IMR-90 (cell line): ENCODE measurements at places on chromosomes 3 and 15.

- peak; percentile 30 for DNase-seq
Observed at GRCh38 chr15:29813009-29813408, 9.3 kb downstream of the TJP1 start.

GRCh38 chr3:108918866-108919265 lies 34.8 kb downstream of the GUCA1C start:
- no peak for DNase-seq

DNA sequence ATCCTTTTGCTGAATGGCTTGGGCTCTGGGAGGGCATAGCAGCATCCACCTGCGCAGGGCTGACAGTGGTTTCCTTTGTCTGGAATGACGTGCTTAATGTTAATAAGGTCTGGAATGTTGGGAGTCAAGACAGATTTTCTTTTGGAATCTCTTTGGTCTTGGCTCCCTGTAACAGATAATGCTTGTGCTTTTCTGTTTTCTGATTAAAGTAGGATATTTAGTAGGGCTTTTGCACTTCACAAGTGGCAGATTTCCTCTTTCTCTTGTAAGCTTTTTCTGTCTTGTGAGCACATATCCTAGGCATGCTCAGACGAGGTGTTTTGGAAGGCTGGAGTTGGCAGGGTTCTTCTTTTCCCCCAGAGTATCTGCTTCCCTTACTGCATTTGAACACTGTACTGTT lies 189.6 kb downstream of the GHSR start:
- peak; percentile 34 for DNase-seq

- no peak for DNase-seq
Observed at GRCh38 chr3:112137781-112138180, 4.7 kb upstream of the GCSAM start.

- no peak for DNase-seq
Observed at GRCh38 chr3:36820083-36820482, 55.7 kb upstream of the DCLK3 start.

DNA sequence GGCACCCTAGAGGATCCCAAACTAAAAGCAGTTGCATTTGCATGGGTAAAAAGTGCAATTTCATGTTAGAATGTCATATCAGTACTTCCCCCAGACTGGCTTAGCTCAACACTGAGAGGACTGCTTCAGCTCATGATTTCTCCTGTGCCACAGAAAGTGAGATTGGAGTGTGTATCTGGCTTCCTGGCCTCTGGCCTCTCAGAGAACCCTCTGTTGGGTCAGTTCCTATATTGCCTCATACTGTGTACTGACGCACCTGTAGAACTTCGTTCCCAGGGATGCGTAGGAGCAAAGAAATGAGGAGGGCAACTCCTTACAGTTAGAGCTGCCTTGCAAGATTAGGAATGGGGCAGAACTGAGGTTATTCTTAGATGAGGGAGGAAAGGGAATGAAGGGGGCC lies 340.8 kb downstream of the TIGIT start:
- no peak for DNase-seq

- no peak for DNase-seq
Observed at GRCh38 chr15:79078763-79079410, 11.7 kb downstream of the RASGRF1 start.

GRCh38 chr3:51720292-51721061 lies 13.6 kb downstream of the GRM2 start:
- DNase-seq: no peak

- peak; percentile 49 for DNase-seq
Observed at GRCh38 chr3:5071061-5071460, 51.0 kb upstream of the ARL8B start.

- DNase-seq: peak; percentile 52
Observed at GRCh38 chr3:161273589-161274218, 52.6 kb downstream of the NMD3 start.

GRCh38 chr15:61517776-61518175 lies 288.7 kb upstream of the RORA start:
- no peak for DNase-seq

DNA sequence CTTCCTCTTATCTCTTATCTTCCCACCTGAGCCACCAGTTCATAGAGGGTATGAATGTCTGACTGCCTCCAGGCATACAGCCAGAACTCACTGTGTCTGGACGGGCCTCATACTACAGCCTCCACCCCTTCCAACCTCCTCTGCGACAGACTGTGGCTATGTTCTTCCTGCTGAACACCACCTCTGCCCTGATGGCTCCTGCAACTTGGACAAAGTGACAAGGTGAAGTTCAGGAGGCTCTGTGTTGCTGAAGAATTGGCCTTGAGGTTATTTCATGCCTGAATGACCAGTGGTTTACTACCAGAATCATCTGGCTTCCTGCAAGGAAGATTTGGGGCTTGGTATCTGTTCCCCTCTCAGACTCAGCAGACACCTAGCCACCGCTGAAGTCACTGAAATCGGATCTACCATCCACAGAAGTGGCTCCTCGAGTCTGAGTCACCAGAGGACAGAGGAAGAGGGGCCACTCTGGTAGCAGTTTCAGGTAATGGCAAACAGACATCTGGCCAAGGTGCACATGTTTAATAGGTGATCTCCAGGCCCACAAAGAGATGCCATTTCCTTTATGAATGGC lies 14.2 kb upstream of the ULK3 start:
- DNase-seq: no peak

DNA sequence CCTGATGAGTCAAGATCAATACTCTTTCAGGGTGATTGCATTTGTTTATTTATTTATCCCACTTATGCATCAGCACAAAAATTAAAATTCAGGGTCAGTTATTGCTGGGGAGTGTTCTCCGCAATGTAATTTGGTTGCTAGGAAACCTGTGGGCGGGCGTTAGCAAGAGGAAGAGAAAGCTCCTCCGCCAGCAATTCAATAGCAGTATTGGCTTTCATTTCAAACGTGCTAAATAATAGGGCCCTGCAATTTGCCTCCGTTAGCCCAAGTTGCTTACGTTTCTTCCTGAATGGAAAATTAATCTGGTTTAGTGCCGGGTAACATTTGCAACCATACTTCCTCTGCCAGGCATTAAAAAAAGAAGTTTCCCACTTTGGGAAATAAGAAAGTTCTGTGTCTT lies 35.5 kb upstream of the PLCL2 start:
- DNase-seq: peak; percentile 2

DNA sequence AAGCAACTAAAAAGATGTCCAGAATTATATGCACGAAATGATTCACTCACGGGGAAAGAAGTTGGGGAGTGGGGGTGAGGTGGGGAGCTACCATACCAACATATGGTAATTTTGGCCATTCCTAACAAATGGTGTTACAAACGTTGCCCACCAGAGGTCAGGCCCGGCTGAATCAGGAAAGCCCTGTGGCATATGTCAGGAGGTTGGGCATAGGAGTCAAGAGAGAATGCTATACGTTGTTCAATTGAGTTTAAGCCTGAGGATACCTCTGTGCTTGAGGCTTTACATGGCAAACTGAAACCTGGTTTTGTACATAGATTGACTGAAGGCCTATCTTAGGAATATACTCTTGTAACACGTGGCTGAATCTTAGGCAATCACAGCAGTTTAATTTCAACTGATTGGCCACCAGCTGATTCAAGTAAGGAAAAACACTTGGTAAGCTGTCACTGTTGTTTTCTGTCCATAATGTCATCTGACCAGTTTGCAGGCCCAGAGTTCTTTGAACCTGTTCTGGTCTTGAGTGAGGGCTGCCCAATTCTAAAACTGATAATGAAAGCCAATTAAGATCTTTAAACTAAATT lies 23.4 kb upstream of the SLC2A2 start:
- peak; percentile 61 for DNase-seq

- DNase-seq: no peak
Observed at GRCh38 chr3:189834462-189834861, 203.3 kb downstream of the TP63 start.

DNA sequence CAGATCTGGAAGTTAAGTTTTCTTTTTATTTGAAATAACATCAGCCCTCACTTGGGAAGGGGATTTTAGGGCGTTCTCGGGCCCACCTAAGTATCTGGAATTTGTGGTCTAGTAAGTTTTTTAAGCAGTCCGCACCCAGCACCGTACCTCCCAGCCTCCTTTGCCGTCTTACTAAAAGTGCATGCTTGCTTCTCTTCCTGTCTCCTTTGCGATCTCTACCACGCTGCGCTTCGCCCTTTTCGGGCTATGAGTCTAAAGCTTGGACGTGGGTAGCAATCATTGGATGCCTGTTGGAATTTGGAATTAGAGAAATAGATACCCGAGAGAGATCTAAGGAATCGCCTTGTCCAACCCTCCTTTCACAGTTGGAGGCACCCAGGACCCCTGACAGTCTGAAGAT lies 1.1 kb downstream of the THSD4 start:
- DNase-seq: peak; percentile 38

GRCh38 chr3:142500211-142500610 lies 52.4 kb upstream of the XRN1 start:
- DNase-seq: peak; percentile 16

- DNase-seq: no peak
Observed at GRCh38 chr3:73389117-73389813, 235.5 kb downstream of the PDZRN3 start.
